RKO (cell line): ENCODE measurements at places on chromosomes 6 and 20.

DNA sequence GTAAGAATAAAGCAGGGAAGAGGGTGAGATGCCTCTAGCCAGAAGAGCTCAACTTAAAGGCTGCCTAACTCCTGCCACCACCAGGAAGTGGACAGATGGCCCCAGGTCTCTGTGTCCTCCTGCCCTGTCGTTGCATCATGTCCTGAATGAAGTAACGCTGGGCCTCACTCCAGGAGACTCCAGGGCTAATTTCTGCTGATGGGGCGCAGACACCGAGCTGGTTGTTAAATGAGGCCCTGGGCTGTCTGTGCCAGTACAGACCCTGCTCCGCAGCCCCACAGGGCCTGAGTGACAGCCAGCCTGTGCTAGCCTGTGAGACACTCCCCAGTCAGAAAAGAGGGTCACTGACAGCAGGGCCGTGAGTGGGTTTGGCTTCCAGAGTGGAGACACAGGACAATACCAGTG is 6.5 kb downstream of the IP6K3 start:
- no peak for DNase-seq

DNA sequence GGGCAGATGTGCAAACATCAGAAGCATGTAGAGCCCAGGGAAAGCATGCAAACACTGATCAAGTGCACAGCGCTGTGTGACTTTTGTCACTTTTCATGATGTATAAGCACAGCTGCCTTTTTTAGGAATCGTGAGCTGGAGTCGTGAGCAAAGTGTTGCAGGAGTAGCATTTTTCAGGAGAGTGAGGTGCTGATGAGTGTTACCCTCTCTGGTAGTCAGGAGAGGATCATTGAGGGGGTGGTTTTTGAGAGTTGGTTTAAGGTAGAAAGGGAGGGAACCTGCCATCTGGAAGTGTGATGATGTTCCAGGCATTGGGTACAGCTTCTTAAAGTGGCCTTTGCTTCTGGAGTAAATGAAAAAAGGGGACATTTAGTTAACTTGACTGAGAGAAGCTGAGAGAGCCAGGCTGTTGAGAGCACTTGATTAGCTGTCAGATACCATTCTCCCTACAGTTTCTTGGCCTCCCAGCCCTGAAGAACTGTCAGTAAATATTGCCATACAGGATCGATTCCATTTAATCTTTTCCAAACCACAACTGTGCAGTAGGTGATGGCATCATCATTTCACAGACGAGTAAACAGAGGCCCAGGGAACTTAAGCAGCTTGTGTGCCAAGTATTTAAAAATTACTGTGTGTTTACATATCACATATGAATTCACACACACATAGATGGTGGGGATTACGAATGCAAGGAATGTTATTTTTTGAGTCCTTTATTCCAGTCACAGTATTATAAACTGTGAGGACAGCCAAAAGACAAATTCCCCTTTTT is 28.9 kb downstream of the TPD52L1 start:
- DNase-seq: no peak

DNA sequence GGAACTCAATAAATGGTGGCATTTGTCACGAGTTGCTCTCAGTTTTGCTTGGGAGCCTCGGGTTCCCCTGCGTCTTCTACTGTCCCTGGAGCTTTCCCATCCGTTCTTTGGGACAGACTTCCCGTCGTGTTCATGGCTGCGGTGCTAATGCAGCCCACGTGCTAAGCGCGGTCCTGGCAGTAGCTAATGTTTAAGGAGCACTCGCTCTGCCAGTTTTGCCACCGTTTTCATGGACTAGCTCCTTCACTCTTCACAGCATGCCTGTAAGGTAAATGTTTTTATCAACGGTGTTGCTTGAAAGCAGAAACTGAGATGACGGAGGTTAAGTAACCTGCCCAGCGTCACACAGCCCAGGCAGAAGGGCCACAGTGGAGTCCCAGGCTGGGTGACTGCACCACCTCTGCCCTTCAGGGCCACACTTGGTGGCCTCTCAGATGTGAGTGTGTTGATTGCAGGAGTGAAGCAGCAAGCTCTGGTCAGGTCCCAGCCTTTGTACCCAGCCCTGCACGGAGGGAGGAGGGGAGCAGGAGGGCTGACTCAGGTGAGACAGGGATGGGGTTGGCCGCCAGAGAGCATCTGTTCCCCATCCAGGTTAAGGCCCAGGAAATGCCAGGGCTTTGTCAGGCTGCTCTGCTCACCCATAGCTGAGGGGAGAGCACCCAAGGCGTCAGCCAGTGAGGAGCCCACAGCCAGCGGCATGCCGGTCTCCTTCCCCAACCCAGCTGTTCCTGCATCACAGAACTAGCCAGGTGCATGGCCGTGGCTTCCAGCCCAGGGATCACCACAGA is 181.8 kb downstream of the ZMYND8 start:
- no peak for DNase-seq

- no peak for DNase-seq
These were observed 66.5 kb downstream of the DLGAP4 start for GRCh38 chr20:36372666-36373065.

- DNase-seq: no peak
These were observed 111.1 kb downstream of the UST start for GRCh38 chr6:148857798-148858390.

DNA sequence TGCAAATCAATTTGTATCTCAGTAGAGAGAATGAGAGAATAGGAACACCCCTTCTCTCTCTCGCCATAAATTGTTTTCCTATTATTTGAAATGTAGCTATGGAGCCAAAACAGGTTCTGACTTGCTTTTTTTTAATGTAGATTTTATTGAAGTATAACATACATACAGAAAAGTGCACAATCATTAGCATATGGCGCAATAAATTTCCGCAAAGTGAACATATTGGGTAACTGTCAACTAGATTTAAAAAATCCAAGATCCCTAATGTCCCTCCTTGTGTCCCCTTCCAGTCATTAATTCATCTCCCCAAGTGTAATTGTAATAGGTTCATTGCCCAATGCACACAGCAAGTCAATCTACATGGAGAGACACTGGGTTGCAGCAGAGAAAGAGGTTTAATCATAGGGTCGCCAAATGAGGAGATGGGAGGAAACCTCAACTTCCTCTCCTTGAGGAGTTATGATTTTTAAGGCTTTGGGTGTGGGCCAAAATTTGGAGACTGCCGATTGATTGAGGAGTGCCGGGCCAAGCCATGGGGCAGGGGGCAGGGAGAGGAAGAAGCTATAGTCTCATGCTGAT is 43.3 kb upstream of the TGM3 start:
- no peak for DNase-seq

- DNase-seq: no peak
These were observed 149.7 kb downstream of the MTHFD1L start for GRCh38 chr6:151015101-151015700.

DNA sequence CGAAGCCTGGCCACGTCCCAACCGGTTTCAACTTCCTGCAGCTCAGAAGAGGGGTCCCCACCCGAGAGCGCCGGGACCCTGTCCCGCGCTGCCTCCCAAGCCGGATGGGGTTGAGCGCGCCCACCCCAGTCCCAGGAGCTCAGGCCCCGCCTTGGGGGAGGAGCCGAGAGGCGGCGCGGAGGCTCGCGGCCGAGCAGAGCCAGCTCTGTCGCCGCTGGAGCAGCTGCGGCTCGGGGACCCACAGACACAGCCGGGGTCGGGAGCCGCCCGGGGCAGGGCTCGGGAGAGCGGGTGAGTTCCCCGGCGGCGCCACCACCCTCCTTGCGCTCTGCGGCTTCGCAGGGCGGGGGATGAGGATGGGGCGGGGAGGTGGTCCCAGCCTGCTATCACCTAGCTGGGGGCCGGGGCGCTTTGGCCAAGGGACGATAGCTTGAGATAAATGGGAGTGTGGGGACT is at the start of gene PPP1R16B:
PPP1R16B (plus strand) TSS at position 196 of the 456 bp plus-strand sequence. CDS start 30,229 bp downstream, outside the sequence.
- DNase-seq: no peak

DNA sequence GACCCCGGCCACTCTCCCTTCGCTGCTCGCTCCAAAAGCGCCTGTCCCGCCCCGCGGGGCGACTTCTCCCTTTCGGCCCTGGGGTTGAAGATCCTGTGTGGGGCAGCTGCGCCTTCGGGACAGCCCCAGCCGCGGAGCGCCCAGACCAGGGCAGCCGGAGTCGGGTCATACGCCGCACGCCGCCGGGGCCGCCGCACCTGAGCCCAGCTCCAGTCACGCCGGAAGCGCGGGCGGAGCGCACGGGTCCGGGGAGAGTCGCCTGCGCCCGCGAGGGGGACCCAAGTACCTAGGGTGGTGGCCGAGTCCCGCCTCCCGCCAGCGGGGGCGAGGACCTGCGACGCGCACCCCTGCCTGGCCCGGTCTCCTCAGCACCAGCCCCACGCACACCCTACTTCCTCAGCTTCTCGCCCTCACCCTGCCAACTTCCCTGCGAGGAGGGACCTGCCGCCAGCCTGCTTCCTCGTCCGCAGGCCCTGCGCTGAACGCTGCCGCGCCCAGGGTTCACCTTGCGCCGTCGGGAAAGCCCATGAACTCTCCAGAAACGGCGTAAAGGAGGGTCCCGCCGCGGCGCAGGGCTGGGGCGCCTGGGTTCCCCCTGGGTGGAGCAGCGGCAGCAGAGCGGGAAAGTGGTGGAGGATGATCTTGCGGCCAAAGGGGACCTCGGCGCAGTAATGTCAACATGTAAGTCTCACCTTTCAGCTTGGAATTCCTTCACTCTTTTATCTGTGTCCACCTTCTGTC is at the start of gene ADGRG6:
ADGRG6 (plus strand) TSS at position 357 of the 741 bp plus-strand sequence; CDS start at position 680, 323 bp downstream.
- peak; percentile 80 for DNase-seq

GRCh38 chr20:36585410-36586125 is 12.2 kb downstream of the TGIF2 start:
- DNase-seq: peak; percentile 30

DNA sequence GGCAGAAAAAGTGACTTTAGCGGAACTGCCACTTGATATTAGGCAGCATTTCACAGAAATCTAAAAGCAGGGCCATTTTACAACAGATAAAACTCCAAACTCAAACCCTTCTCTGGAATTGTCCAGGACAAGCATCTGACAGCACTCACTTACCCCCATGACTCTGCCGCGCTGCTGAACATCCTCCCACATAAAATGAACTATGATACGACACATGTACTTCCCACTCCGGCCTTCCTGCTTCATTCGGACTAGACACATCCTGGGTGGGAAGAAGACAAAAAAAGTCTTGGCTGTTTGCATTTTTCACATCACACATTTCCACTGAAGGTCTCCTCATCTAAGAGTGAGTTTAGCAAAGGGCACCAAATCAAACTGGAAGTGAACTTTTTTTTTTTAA is 54.8 kb upstream of the FAM83C start:
- DNase-seq: no peak

- DNase-seq: peak; percentile 16
These were observed 77.7 kb upstream of the OLIG3 start for GRCh38 chr6:137571854-137572253.

GRCh38 chr6:124879110-124879991 is 82.9 kb upstream of the RNF217 start:
- DNase-seq: no peak

- DNase-seq: no peak
These were observed 82.2 kb upstream of the MAN1A1 start for GRCh38 chr6:119431799-119432198.

DNA sequence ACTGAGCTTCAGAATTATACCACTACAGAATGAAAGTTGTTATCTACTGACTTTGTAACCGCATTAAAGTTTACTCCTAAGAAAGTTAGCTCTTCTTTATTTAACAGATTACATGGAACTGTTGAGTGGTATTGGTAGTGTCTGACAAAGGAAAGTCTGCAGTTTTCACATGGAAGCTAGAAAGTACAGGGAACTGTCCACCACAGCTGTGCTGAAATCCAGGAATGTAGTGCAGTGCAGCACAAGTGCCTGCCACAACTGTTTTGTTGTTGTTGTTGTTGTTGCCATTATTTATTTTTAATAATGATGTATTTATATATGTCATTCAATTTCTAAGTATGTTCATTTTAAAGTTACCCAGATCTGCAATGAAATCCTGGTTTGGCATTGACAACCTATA is 464.9 kb downstream of the TBC1D32 start:
- DNase-seq: peak; percentile 32

DNA sequence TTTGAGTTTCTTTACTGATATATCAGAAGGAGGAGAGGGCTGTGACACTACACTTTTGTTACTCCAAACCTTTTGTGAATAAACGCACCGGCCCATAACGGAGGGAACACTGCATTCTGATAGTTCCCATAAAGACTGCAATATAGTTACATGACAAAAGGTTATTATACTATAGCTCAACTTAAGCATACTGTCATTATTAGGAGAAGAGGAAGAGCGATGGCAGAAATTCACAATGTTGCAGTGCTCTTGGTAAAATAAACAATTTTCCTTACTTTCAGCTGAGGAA is 2.3 kb upstream of the PDE10A start:
- no peak for DNase-seq

- peak; percentile 14 for DNase-seq
These were observed 170.6 kb downstream of the LY86 start for GRCh38 chr6:6758915-6759654.

DNA sequence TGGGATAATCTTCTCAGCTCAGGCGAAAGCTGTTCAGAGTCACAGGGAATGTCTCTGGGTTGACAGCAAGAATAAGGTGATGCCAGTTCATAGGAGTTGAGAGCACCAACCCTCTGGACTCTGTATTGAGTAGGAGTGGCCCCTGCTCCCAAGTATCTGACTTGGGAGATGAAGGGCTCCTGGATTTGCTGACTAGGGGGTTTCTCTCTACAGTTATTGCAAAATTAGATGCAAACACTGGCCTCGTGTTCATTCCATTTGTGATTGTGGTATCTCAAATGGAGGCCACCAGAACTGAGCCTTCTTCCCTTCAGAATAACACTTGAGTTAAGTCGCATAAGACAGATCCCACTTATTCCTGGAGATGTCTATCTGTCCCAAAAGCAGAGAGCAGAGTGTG is 135.7 kb downstream of the PDE7B start:
- no peak for DNase-seq

- DNase-seq: no peak
These were observed 599.8 kb downstream of the COL12A1 start for GRCh38 chr6:74605922-74606581.

- DNase-seq: peak; percentile 4
These were observed 130.2 kb downstream of the BTBD3 start for GRCh38 chr20:12047838-12048432.

DNA sequence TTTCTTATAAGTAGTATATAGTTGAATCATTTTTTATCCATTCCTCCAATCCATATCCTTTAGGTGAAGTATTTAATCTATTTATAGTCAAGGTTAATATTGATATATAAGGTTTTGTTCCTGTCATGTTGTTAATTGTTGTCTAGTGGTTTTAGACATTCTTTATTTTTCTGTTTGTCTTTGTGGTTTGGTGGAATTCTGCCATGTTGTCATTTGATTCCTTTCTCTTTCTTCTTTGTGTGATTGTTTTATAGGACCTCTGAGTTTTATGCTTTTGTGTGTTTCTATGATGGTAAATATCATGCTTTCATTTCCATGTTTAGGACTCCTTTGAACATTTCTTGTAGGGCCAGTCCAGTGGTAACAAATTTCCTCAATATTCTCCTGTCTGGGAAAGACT is 450.3 kb upstream of the BTBD3 start:
- DNase-seq: no peak

- DNase-seq: no peak
These were observed 35.6 kb upstream of the GATA5 start for GRCh38 chr20:62511300-62511914.

DNA sequence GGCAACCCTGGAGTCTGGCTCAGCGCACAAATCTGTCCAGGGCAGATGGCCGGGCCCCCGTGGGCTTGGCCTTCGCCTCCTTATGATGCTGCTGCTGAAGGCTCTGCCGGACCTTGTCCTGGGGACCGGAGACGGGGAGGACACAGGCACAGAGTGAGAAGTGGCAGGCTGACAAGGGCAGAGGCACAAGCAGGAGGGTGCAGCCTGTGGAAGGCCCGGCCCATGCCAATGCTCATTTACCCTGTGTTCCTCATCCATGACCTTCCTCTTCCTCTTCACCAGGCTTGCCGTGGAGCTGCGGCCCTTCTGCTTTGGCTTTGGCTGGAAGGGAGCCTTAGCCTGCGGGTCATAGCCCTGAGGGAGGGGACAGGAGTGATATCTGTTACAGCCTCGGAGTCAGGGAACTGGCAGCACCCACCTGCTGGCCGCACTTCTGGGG is 2.4 kb downstream of the B3GALT4 start:
- no peak for DNase-seq
